HS-27A (cell line): ENCODE measurements at places on chromosomes 4 and X.

DNA sequence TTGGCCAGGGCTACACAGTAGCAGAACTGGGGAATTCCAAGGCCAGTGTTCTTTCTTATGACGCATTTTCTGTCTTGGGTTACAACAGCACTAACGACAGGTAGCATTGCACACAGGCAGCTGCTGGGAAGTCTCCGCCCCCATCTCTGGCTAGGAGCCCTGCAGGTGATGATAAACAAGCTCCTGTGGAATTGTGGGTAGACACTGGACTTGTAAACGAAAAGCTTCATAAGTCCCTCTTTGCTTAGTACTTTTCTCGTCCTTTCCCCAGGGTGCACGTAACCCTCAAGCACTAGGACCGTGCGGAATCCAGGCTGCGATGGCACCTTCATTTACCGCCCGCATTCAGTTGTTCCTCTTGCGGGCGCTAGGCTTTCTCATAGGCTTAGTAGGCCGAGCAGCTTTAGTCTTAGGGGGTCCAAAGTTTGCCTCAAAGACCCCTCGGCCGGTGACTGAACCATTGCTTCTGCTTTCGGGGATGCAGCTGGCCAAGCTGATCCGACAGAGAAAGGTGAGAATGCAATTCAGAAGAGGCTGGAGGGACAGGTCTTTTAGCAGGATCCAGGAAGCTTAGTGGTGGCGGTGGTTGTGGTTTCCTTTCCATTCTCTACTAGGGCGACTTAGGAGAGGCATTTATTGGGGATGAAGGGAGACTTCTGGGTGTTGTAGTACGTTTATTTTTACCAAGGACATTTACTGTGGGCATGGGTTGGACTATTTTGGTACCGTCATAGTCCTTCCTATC, at the start of gene FAAH2:
Gene FAAH2 (plus strand): TSS at position 200 of the 745 bp plus-strand sequence. CDS start 120 bp downstream, at position 320.
- DNase-seq, result no peak

DNA sequence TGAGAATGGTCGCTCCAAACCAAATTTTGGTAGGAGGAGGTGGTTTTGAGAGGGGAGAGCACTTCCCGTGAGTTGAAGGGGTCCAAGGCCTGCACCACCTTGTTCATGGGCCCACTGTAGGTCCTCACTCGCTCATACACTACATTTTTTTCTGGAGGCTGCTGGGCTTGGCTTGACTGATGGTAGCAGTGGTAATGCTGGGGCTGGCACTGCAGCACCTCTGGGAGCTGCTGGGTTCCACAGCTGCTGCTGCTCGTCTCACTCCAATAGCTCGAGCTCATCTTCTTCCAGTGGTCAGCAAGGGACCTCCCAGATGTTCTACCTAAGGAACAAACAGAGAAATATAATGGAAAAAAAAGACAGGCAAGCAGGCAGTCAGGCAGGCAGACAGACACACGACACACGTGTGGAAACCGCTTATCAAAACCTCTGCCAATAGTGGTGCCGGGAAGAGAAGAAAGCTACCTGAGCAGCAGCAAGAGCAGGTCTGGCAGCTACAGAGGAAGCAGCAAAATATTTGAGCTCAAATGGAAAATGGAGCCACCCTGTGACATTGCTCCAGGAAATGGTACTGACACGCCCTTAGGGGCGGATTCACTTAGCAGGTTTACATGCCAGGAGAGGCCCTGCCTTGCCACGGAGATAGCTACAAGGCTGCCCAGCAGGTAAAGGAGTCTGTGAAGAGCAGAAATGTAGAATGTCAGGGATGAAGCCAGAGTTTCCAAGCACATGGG, at the start of gene POF1B:
Gene POF1B (minus strand): TSS at position 492 of the 734 bp plus-strand sequence. CDS start 211 bp downstream, at position 281.
- no peak for DNase-seq

DNA sequence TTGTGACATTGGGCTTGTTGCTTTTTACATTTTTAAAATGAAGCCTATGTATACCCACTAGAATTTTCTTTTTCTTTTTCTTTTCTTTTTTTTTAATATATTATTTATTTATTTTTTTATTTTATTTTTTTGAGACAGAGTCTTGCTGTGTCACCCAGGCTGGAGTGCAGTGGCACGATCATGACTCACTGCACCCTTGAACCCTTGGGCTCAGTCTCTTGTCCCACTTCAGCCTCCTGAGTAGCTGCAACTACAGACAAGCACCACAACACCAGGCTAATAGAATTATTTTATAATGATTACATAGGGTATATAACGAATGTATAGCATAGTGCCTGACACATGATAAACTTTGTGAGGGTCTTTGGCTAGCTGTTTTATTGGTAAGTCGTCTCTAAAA, 64.9 kb downstream of the RBPJ start:
- DNase-seq, result no peak

DNA sequence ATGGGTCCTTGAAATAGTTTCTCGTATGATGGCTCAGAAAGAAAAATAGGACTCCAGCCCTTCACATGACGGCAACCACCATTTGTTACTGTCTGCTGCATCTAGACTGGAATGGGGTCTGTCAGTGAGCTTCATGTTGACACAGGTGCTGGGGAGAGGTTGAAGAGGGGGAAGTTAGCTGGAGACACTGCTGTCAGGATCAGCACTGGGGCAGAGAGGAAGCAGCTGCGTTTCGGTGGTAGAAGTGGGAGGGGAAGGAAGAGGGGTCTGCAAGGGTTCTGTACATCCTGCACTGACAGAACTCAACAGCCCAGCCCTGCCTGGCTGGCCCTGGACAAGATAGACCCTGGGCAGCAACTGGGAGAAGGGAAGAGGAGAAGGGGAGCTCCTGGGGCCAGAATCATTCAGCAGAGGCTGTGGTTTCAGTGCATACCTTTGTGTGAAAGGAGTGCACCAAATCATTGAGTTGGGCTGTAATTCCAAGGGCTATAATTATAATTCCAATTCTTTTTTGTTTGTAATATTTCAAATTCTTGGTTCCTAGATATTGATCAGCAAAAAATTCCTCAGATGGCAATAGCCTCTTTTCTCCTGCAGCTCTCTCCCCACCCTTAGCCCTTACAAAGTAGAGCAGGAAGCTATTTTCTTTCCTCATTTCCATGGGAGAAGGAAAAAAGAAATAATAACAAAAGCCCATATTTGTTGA, 119.4 kb upstream of the C1GALT1C1 start:
- no peak for DNase-seq

GRCh38 chrX:40104985-40105834, 7.5 kb upstream of the BCOR start:
- no peak for DNase-seq

DNA sequence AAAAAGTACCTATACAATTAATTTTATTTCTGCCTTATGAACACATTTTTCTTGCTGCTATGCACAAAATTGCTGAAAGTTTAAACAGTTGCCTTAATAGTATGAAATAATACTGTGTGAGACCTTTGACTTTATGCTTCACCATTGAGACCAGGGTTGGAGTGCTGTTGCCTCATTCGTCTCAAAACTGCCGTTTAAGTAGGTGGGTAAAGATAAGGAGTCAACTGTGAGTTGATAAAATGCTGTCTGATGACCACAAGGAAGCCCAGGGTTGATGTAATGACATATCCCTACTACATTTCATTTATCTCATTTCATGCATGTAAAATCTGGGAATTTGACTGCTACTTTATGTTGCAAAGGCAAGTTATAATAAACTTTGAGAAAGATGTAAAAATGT, 23.4 kb downstream of the STK26 start:
- DNase-seq, result no peak

GRCh38 chr4:186351668-186352194, 85.7 kb downstream of the F11 start:
- no peak for DNase-seq

GRCh38 chr4:24473309-24473721, 111.0 kb downstream of the DHX15 start:
- DNase-seq, result no peak

DNA sequence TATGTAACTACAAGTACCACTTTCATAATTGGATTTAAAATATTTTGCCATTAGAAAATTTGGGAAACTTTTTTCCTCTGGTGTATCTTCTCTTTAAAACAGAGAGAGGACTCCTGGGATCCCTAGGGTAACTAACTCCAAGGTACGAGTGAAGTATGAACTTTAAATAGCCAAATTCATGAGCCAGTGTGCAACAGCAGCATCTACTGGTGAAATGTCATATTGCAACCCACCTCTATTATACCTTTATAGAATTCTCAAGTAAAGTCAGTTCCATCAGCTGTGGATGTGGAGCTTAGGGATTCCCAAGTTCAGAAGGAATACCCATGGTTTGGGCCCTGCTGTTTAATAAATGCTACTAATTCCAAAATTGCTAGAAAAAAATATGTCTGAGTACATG, 282.7 kb upstream of the TAPT1 start:
- DNase-seq, result no peak

- DNase-seq, result no peak
These were observed 49.6 kb downstream of the MAP7D2 start for GRCh38 chrX:20066968-20067708.

DNA sequence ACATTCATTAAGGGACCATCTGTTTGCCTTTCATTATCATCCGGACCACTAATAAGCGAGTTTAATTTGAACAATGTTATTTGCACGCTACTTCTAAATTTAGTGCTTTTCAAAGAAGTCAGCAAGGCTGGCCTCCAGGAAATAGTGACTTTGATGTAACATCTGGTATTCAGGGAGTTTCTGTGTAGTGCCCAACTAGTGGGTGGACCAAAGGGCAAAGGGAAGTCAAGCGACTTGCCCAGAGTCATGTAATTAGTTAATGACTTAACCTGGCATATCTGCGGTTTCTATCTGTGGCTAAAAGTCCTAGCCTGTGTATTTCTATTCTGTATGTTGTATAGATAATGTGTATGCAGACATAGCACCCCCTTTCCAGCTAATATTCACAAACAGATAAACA, 56.3 kb upstream of the LCORL start:
- DNase-seq, result no peak

DNA sequence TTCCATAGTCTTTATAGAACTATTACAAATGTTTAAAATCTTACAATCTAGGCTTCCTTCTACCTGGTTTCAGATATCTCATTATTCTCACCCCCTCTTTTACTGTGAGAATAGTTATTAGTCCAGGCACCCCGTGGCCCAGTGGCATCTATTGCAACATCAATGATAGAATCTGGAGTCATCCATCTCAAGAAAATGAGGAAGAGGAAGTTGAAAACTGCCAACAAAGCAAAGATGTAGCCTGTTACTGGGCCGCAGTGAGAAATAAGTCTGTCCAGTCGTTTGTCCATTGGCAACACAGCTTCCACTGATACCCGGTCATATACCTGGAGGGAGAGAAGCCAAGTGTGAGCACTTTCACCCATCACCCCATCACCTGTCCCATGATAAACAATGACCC, 6.0 kb upstream of the ASB11 start:
- DNase-seq, result no peak

DNA sequence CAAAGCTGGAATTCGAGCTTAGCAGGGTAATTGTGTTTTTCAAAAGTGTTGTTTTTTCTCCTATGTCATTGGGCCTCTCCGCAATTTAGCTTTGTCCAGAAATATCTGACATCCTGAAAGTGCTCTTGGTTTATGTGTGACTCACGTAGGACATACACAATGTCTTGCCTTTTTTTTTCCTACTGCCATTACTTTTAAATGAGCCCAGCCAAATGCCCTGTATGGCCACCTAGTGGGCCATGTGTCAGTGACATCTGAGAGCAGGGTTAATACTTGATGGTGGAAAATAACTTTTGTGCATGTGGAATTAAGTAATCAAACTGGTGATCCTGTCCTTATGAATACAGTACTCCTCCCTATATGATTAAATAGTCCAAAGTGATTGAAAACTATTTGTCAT, 1411.1 kb upstream of the TENM3 start:
- DNase-seq, result no peak

- no peak for DNase-seq
These were observed at the start of gene GALNTL6 for GRCh38 chr4:171812665-171813525. Gene GALNTL6 (plus strand): TSS chr4:171813404.

DNA sequence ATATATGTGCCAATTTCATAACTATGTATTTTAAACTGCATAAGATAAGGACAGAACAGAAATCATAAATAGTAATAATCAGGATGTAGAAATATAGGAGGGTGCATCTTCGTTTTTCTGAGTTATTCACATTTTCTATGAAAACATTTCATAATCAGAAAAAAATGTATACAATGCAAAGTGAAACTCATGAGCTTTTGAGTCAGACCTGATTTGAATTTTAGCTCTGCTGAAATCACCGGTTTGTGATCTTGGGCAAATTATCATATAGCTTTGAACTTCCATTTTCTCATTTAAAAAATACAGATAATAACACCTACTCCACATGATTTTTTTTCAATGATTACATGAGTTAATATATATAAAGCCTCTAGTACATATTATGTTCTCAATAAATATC, 106.9 kb downstream of the KDR start:
- DNase-seq, result no peak

DNA sequence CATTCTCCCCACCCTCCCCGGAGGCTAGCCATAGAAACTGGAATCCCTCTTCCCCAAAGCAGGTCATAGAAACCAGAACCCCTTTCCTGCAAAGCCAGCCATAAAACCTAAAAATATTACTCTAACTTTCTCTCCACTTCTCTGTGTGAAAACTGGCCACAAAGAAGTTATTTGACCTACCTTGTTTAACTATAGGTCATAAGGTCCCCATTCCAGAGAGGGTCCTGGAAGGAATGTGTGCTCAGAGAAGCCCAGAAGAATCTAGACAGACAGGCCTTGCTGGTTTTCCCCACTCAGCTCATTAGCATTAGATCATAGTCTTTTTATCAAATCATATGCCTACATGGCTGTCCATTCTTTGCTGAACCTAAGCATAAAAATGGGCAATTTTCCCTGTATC, 52.8 kb upstream of the TEX13A start:
- no peak for DNase-seq

GRCh38 chrX:69538321-69538876, 34.3 kb downstream of the NALF2 start:
- DNase-seq, result no peak

GRCh38 chr4:13007802-13008470, 476.2 kb downstream of the RAB28 start:
- DNase-seq, result no peak

GRCh38 chr4:37066159-37066558, 178.4 kb upstream of the NWD2 start:
- no peak for DNase-seq

- no peak for DNase-seq
These were observed 6.4 kb upstream of the HAUS7 start for GRCh38 chrX:153476666-153477363.

DNA sequence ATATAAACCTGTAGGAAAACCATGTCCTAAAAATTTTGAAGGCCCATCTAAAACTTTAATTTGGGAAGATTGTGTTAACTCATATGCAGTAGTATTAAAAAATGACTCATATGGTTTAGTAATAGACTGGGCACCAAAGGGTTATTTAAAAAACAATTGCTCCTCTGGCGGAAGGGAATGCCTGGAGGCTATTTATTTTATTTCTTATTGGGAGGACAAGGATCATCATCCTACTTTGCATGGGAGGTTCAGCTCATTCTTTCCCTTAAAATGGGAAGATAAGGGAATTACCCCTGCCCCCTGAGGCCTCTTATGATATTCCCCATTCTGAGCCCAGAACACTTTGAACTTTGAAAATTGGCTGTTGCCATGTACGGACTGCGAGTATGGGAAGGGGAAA, 29.7 kb upstream of the MGST2 start:
- DNase-seq, result no peak

GRCh38 chr4:7344636-7345155, 90.0 kb downstream of the PSAPL1 start:
- no peak for DNase-seq

GRCh38 chr4:3304831-3305609, 12.2 kb downstream of the RGS12 start:
- no peak for DNase-seq
